ENCODE measurements at places on chromosomes 12 and 14.

GRCh38 chr14:91354979-91355685 lies 62.5 kb downstream of the CCDC88C start:
- peak; percentile 50 for DNase-seq

- no peak for DNase-seq
Observed at GRCh38 chr14:95487669-95488084, 28.8 kb downstream of the SYNE3 start.

GRCh38 chr14:75450381-75451276 lies 22.8 kb downstream of the JDP2 start:
- no peak for DNase-seq

GRCh38 chr12:5492562-5492961 lies 60.7 kb downstream of the NTF3 start:
- DNase-seq = no peak

GRCh38 chr12:87246726-87247125 lies 782.5 kb downstream of the C12orf50 start:
- no peak for DNase-seq

DNA sequence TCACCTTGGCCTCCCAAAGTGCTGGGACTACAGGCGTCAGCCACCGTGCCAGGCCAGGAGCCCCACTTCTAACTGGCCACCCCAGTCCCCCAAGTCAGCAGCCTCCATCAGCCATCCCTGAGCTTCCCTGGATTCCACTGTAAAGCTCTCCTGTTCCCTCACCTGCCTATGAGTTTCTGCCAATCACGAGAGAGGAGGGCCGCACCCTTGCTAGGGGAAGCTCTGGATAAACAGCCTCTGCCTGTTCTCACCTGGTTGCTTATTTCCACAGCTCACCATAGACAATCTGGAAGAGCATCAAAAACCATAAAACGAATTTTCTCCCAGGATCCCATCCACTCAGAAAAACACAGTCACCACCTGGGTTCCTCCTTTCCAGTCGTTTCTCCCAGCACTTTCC lies 5.0 kb downstream of the CDCA4 start:
- DNase-seq = no peak

GRCh38 chr12:104280111-104280510 lies 23.4 kb upstream of the EID3 start:
- DNase-seq = no peak

- DNase-seq = no peak
Observed at GRCh38 chr12:105355752-105356151, 25.3 kb downstream of the C12orf75 start.

DNA sequence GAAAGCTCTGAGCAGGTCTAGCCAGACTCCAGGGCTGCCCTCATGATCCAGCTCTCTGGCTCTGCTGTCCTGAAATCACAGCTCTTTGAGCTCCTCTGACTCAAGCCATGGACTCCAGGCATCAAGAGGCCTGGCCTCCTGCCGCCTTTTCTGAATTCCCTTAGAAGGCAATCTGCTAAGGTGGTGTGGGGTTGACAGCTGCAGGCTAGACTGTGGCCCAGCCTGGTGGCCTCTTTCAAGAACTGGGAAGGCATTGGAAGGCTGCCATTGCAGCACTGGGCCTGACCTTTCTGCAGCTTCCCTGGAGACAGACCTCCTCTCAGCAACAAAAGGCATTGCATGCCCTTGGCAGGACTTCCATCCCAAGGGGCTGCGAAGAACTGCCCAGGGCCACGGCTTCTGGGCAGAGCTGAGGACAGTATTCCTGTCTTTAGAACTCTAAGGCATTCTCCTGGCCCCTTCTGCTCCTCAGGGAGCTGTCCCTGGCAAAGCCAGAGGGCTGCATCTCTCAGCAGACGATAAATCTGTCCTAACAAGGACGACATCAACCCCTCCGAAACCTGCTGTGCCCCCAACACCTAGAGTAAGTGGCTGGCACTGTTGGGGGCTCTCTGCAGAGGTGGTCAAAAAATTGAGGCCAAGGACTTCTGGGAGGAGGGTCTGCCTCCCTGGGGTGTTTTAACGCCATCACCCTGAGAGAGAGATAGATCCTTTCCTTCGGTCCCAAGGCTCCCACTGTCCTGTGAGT lies 115.6 kb downstream of the RBM19 start:
- DNase-seq = no peak

- DNase-seq = no peak
Observed at GRCh38 chr12:10251669-10252068, 39.0 kb downstream of the GABARAPL1 start.

All from stimulated activated CD4-positive, alpha-beta T cell treated with anti-CD3 and anti-CD28 coated beads, Interleukin-15, amount 100 ng/mL, for 1 hour (primary cell).